ENCODE measurements at places on chromosomes 7 and 10.
A peak's percentile ranks its signal among the peaks of the same experiment; 100 is the strongest.

GRCh38 chr7:120680985-120681384 lies 177.0 kb downstream of the TSPAN12 start:
- no peak for DNase-seq

- no peak for DNase-seq
Measured at GRCh38 chr7:8205031-8205387, 57.0 kb downstream of the ICA1 start.

DNA sequence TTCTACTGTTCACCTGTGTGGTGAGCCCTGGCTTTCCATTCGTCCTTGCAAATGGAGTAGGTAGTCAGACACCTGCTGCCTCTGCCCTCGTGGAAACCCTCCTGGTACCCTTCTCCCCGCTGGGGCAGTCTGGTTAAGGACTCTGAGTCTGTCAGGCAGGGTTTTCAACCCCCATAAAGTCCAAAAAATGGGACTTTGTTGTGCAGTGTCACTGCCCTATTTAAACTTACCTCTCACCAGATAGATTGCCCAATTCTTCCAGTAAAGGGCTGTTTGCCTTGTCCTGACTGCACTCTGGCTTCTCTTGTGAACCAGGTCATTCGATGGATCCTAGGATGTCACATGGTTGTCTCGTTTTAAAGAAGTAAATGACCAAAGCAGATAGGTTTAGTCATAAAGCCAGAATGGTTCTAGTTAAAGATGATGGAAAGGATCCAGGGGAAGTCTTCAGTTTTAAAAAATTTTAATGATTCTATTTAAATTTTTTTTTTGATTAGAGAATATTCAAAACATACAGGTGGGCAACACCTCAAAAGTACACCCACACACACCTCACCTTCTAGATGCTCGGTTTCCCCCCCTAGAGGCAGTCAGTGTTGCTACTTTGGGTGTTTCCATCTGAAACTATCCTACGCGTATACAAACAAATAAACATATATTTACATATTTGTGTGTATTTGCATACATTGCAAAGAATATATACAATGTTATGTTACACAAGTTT lies 22.0 kb downstream of the TMEM176B start:
- DNase-seq, result no peak

DNA sequence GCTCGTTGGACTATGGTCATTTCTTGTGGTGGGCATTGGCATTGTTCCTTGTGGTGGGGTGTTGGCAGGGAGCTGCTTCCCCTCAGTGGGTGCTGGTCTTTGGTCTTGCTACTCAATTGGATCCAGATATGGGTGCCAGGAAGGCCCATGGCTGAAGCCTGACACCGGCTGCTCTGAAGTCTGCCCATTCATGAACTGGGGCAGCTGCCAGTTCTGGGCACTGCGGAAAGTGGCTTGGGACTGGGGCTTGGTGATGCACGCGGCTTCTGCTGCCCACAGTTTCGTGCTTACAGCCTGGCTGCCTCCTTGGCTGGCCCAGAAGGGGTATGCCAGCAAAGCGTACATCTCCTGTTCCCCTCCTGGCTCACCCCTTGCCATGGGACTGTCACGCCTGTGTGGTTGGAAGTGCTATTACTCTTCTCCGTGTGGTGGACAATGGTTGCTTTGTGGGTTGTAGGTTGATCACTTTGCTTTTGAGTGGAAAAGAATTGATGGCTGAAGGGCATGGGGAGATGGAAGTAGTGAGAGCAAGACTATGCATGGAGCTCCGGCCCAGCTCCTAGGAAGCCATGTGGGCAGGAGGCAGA lies 54.7 kb downstream of the ADAMTS14 start:
- DNase-seq, result no peak

DNA sequence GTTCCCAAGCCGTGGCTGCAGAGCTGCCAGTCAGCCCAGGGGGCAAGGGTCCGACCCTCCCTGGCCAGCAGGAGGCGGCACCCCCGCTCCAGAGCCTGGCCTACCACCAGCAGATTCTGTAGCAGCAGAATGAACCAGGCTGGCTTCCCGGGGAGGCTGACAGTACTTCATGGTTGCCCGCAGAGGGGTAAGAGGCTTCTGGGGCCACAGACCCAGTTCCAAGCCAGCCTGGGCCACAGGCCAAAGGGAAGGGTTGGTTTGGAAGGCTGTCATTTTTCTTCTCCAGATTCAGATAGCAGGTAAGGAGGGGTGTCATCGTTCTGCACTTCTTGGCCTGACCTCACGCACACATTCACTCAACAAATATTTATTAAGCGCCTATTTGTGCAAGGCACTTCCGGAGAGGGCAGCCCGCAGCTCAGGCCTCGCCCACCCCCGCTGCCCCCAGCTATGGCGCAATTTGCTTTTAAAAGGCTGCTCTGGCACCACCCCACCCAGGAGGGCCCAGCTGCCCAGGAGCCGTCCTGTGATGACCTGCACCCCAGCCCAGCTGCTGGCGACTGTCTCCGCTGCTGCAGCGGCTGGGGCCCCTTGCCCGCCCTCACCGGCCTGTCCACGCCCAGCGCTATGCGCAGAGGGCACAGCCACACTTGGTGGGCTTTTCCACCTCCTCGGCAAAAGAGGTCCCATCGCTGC lies 168.5 kb downstream of the LCOR start:
- DNase-seq, result no peak

- peak; percentile 79 for DNase-seq
Measured at GRCh38 chr7:5701085-5701914, 80.2 kb downstream of the RNF216 start.

DNA sequence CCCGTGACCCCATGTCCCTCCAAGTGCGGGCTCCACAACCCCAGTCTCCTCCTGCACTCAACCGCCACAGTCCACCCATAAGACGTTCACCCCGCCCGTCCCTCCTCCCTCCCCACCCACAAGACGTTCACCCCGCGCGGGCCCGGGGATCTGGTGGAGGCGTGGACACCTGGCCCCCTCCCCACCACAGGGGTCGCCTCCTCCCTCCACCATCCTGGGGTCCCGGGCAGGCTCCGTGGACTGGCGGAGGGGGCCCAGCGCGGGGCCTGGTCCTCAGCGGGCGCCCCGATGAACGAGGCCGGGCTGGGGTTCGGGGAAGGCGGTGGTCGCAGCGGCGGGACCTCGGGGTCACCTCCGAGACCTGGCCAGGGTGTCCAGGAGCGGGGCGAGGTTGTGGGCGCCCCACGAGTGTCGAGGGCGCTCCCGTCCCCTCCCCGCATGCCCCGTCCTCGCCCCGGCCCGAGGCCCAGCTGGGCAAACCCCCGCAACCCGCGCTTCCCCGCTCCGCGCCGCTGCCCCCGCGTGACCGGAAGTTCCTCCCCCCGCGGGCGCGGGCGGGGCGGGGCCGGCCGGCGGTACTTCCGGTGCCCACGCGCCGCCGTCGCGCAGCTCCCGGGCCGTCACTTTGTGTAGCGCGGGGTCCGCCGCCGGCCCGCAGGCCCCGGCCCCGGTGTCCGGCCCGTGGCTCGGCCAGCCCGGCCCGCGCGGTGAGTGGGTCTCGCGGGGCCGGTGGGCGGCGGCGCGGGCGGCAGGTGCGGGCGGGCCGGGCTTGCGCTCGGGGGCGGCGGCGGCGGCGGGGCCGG lies at the start of gene ZNF316:
Gene ZNF316, plus strand, starts transcription at position 578 of the 803 bp plus-strand sequence. CDS start 5,092 bp downstream, outside the sequence.
- peak; percentile 72 for DNase-seq

DNA sequence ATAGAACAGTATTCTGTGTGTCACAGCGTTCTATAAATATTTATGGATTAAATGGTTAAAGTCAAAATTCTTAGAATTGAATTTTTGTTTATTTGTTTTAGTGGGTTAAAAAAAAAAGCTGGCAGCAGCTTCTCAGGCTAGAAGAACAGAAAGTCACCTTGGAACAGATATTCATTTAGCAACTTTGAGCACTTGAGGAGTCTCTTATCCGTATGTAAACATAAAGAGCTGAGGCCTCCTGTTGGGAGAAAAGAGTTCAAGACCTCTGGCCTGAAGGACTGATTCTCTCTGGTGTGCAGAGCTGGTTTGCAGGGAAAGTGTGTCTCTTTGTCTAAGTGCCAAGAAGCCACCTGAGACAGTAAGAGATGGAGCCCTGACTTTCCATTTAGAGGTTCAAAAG lies 109.9 kb downstream of the HERPUD2 start:
- DNase-seq, result no peak

GRCh38 chr7:30465046-30465810 lies 13.4 kb downstream of the NOD1 start:
- no peak for DNase-seq

GRCh38 chr7:84027678-84028077 lies 166.9 kb downstream of the SEMA3A start:
- no peak for DNase-seq

- DNase-seq, result no peak
Measured at GRCh38 chr7:23956772-23957576, 247.0 kb downstream of the STK31 start.

- no peak for DNase-seq
Measured at GRCh38 chr10:115050375-115051010, 42.7 kb upstream of the ATRNL1 start.

- DNase-seq, result no peak
Measured at GRCh38 chr10:72502581-72502980, 123.3 kb downstream of the MICU1 start.
